Epithelial cell of prostate (primary cell): ENCODE measurements at places on chromosomes 16 and 17.

DNA sequence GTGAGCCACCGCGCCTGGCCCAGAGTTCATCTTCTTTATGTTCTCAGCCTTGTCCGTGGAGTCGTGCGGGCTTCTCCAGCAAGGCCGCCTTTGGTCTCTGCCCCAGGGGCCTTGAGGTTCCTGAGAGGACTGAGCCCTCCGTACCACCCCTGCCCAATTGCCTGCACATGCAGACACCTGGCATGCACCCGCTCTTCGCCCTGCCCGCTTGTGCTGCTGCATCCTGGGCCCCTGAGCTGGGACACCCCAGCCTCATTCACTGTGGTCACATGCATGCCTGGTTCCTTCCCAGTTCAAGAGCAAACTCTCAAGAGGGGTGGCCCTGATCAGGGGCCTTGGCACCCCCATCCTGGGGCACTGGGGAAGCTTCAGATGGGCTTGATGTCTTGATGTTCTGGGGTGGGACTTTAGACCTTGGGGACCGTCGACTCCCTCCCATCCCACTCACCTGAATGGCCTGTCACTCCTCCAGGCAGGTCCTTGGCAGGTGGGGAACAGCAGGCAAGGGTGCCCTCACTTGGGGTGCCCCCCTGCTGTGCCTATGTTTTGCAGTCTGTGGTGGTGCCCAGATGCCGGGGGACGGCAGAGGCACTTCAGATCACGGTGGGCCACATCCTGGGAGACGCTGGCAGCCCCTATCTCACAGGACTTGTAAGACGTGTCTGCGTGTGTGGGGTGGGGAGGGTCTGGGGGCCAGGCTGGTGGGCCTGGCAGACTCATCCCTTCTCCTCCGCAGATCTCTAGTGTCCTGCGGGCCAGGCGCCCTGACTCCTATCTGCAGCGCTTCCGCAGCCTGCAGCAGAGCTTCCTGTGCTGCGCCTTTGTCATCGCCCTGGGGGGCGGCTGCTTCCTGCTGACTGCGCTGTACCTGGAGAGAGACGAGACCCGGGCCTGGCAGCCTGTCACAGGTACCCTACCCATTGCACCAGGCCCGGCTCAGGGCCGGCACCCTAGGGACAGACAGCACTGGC is 12.7 kb upstream of the SPNS2 start:
- DNase-seq = no peak

- DNase-seq = no peak
These were observed 2.5 kb downstream of the P2RX1 start for GRCh38 chr17:3913531-3914311.

GRCh38 chr16:12802048-12802447 is 1.6 kb downstream of the CPPED1 start:
- no peak for DNase-seq

- no peak for DNase-seq
These were observed 241.7 kb downstream of the SEC14L1 start for GRCh38 chr17:77382356-77382911.

- DNase-seq = no peak
These were observed 114.5 kb downstream of the OR1D5 start for GRCh38 chr17:2948721-2949468.

GRCh38 chr17:79212149-79213087 is 137.8 kb downstream of the ENGASE start:
- no peak for DNase-seq

DNA sequence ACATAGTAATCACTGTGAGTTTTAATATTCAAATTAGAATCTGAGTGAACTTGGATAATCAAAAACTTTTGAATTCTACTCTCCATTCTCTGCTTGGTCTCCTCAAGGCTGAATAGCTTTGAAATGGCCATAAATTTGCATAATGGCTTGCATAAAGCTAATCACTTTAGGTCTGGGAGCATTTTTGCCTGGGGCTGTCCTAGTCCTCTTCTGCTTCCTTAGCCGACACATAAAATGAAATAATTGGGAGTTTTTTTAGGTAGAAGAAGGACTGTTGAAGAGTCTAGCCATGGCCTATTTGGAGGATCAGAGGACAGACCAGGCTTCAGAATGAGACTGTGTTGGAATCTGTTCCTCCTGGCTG is 91.4 kb upstream of the EEF2KMT start:
- no peak for DNase-seq

- DNase-seq = no peak
These were observed 75.9 kb upstream of the WSB1 start for GRCh38 chr17:27218041-27218440.

GRCh38 chr16:27289669-27290068 is 21.1 kb upstream of the NSMCE1 start:
- no peak for DNase-seq

DNA sequence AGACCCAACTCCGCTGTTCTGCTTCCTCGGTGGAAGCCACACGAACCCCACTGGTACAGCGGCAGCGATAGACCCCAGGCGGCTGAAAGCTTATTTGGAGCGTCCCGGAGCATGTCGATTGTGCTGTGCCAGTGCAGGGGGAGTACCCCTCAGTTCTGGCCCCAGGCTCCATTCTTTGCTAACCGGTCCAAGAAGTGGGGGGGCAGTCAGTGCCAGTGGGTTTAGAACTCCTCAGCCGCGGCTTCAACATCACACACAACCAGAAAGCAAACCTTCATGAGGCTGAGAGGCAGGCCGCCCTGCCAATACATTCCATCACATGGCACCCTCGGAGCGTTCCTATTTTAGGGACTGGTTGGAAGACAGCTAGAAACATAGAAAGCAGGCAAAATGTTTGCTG is 1.7 kb upstream of the MNT start:
- DNase-seq = no peak

GRCh38 chr16:11211977-11212797 is 43.8 kb downstream of the SOCS1 start:
- no peak for DNase-seq

DNA sequence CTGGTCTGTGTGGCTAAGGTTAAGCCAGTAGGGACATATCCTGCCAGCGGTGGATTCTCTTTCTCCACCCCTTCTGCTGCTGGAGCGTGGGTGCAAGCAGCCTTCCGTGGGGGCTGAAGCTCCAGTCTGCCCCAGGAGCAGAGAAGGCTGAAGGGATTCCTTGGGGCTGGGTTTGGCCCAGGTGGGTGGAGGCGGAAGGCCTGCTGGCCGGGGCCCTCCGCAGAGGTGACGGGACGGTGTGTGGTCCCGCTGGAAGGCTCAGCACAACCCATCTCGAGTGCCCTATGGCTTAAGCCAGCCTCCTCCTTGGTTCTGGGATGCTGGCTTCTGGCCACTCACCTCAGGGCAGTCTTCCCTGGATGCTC is 13.1 kb downstream of the TIMM22 start:
- DNase-seq = no peak

DNA sequence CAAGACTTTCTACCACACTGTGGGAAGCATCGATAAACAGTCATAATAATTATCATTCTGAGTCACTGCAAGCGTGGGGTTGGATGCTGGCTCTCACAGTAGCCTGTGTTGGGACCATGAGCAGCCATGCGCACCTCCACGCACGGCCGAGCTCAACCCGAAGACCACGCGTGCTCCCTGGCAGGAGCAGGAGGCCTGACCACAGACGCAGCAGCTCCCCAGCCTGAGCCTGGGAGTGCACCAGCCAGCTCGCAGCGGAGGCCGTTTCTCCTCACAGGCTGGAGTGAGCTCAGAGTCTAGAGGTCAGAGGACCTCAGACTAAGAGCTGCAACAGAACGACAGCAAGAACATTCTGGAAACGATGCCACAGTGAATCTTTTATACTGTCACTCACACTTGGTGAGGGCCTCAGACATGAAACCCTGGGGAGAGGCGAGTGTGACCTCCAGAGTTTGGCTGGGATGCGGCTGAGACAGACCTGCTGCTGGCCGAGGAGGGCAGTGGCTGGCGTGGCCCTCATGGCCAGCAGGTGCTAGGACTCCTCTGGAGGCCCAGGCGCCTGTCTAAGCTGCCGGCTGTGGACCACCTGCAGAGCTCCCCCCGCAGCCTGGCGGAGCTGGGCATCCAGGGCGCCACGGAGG is 6.0 kb downstream of the NDUFAF8 start:
- no peak for DNase-seq

DNA sequence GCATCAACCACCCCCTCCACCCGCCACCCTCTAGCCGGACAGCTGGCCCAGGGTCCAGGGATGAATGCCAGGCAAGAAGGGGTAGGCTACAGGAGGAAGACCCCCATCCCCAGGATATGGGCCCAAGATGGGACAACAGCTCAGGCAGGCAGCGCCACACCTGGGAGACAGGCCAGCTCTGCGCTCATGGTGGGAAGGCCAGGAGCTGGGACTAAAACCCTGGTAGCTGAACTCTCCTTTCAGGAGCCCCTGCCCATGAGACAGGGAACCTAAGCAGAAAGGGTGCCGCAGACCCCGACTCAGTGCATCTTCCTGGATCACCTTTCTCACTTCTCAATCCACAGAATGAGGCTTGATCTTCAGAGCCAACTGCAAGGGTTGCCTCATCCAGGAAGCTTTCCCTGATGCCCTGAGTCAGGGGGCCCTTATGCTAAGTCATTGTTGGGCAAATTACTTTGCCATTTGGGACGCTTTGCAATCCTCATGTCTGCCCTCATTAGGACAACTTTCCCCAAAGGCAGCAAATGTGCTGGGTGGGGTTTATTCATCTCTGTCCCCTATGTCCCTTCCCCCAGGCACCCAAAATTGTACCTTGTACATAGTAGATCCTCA is 9.0 kb downstream of the ZDHHC1 start:
- DNase-seq = no peak

GRCh38 chr16:77788181-77789084 is at the start of gene VAT1L:
TSS of gene VAT1L (plus strand) at chr16:77788564. CDS start at chr16:77788683, 119 bp downstream.
- DNase-seq = no peak

GRCh38 chr16:68183046-68183445 is 52.9 kb downstream of the ESRP2 start:
- no peak for DNase-seq

DNA sequence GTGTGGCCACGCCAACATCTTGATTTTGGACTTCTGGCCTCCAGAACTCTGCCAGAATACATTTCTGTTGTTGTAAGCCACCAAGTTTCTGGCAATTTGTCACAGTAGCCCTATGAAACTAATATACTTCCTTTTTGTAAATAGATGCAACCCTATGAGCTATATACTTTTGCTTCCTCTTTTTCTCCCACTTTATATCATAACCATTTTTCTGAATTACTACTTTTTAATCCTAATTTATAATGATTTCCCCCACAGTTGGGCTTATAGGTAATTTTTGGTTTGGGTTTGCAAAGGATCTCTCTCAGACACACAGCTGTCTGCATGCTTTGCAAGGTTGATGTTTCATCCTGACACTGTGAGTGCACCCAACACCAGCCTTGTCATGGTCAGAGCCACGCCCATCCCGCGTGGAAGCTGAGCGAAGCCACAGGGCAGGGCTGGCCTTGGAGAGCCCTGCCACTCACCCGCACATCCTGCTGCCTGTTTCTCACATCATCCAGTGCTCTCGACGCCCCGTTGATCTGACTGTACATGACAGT is 5.8 kb downstream of the TRIM25 start:
- no peak for DNase-seq

DNA sequence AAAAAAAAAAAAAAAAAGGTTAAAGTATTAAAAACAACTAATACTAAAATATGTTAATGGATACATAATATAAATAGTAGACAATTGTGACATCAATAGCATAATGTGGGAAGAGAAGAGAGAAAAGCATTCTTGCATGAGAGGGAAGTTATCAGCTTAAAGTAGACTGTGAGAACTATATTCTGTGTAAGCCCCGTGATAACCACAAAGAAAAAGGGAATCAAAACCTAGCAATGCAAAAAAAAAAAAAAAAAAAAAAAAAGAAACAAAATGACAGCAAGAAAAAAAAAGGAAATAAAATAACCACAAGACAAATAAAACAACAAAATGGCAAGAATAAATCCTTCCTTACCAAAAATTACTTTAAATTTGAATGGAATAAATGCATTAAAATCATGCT is 39.8 kb upstream of the MYLK3 start:
- DNase-seq = no peak

GRCh38 chr16:71956486-71956885 is 43.7 kb downstream of the PKD1L3 start:
- DNase-seq = no peak

- no peak for DNase-seq
These were observed 23.8 kb downstream of the SEC14L1 start for GRCh38 chr17:77164483-77165091.

DNA sequence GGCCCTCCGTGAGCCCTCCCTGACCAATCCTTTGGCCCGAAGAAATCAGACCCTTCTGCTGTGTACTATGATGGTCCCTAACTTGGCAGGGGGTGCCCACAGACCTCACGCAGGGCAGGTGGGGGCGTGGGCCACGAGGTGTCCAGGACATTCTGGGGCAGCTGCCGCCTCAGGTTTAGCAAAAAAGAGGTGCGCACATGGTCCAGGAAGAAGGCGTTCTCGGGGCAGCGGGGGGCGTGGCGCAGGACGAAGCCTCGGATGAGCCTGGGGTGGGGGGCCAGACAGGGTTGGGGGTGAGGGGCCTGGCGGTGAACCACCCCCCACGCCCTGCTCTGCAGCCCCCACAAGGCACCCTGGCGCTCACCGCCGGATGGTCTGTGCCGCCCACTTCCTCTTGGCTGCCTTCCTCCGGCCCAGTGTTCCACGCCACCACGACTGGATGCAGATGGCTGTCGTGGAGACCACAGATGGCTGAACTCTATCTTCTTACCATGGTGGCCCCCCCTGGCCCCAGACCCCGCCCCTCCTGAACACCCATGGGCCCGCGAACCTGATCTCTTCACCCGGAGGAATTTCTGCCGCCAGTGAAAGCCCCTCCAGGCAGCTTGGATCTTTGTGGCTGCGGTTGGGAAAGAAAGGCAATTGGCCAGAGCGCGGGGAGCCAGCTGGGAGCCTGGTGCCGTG is 14.2 kb upstream of the CRK start:
- no peak for DNase-seq

DNA sequence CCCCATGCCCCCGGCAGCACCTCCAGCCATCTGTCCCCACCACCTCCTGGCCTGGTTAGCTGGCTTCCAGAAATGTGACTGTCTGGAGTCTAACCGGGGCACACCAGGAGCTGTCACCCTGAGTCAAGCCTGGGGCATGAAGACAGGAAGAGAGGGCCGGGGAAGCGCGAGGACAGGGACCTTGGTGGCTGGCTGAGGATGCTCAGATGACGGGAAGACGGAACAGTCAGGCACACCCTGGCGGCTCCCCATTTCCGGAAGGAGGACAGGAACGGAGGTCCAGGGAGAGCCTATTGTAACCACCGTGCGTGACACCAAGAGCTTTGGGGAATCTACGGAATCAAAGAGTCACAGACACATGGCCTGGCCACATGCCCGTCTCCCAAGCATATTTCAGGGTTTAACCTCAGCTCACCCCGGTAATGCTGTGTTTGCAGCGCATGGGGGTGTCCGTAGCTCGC is 51.7 kb downstream of the SDK2 start:
- DNase-seq = no peak

DNA sequence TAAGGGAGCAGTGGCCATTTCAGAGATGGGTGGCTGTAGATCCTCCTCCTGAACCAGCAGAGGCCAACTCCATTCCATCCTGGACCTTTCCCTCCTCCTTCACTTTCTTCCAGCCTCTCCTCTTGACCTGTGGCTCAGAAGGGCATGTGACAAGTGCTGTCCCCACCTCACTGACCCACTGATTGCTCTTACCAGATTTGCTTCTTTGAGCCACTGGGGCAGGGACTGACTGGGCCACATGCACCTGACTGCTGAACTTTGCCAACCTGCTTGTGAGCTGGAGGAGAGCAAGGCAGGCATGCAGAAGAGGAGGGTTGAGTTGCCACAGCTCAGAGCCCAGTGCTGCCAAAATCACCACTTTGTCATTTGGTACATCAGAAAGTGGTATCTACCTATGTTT is 68.3 kb downstream of the MSI2 start:
- no peak for DNase-seq
